Karpas-422 (cell line): ENCODE measurements at places on chromosomes 16 and 17.

DNA sequence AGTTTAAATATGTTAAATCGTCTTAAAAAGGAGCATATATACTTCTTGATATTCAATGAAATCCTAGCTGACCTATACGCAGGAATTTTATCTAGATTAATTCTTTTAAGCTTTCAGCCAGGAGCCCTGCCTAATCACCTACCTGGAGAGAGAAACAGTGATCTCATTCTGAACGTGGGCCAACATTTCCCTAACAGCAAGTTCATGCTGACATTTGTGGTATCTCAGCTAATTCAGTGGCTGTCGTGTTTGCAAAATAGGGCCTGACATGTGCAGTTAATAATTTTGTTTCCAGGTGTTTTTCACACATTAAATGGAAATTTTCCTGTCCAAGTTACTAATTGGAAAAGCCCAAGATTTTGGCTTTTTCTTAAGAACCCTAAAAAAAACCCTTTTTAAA, 17.4 kb downstream of the KRT24 start:
- DNase-seq: no peak

DNA sequence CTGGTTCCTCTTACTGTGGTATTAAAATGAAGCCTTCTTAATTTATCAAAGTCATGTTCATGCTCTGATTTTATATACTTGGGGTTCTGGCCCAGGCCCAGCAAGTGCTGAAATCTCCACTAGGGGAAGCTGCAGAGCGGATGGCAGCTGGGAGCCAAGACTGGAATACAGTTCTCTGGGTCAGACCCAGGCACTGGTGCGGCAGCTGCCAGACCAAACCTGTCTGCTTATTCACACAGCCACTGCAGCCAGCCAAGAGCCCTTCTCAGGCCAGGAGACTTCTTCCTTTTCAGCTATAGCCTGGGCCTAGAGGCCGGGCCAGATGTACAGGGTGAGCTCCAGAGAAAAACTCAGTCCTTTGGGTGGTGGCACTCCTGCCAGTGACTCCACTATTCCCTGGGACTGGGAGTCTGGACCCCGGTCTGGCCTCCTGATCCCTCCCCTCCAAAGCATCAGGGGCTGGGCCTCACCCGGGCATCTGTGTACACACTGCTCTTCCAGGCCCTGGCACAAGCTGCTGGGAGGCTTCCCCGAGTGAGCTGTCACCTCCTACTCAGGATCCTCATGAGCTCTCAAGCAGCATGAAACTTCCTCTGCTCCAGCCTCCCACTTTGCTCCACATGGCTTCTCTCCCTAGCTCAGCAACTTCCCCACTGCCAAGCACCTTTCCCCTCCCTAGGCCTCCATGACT, 24.4 kb downstream of the ATP6V0D1 start:
- DNase-seq: peak; percentile 65

DNA sequence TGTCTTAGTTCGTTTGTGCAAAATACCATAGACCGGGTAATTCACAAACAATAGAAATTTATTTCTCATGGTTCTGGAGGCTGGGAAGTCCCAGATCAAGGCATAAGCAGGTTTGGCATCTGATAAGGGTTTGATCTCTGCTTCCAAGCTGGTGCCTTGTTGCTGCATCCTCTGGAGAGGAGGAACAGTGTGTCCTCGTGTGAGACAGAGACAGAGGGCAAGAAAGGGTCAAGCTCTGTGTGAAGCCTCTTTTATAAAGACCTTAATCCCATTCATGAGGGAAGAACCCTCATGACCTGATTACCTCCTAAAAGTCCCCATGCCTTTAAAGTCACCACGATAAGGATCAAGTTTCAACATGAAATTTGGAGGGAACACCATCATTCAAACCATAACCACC, 55.8 kb upstream of the TANC2 start:
- DNase-seq: no peak

DNA sequence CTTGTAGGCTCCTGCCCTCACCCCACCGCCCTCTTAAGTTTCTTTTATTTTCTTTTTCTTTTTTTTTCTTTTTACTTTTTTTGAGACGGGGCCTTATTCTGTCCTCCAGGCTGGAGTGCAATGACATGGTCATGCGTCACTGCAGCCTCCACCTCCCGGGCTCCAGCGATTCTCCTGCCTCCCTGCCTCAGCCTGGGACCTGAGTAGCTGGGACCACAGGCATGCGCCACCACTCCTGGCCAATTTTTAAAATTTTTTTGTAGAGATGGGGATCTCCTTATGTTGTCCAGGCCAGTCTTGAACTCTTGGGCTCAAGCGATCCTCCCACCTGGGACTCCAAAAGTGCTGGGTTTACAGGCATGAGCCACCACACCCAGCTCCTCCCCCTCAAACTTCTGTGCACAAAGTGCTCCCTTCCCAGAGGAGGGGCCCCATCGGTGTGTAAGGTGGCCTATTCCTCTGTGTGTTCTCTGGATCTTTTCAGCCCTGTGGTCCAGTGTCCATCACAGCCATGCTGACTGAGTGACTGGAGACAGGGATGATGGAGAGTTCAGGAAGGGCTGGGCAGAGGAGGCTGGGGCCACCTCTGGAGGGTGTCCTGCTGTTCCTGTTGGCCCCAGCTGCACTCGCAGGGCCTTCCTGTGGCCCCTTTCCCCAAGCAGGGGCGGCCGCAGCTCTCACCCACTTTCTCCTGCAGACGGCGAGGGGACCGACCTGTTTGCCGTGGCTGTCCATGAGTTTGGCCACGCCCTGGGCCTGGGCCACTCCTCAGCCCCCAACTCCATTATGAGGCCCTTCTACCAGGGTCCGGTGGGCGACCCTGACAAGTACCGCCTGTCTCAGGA, 8.9 kb upstream of the IL32 start:
- DNase-seq: no peak

DNA sequence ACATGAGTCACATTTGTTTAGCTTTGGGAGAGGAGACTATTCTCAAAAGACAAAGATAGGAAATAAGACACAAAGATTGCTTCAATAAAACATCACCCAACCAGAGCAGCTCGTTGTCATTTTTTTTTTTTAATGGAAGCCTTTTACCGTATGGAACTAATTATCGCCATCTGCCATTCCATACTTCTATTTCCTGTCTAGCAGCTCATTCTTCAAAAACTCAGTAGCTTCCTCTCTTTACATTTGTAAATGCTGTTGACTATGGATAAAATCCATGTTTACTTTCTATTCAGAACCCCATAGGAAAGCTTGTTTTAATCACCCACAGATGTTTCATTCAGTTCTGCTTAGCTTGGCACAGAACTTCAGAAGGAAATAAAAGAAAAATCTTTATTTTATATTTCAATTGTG, 110.0 kb upstream of the PSMD7 start:
- DNase-seq: no peak

- no peak for DNase-seq
These were observed 117.8 kb downstream of the AATF start for GRCh38 chr17:37066322-37067255.

DNA sequence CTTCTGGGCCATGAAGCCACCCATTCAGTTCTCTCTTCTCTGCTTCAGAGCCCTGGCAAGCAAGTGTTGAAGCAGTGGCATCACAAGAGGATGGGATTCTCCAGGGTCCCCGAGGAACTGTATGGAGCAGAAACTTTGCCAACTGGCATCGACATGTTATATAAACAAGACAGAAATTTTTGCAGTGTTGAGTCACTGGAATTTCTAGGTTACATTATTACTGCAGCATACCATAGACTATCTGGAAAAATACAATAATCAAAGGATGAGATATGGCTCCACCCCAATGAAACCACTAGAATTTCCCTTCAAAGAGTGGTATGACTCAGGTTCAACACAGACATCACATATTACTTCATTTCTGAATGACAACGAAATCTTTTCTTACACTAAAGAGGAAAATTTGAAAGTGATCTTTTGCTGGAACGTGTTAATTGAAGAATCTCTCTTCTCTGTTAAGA, 343.0 kb upstream of the DYNLRB2 start:
- DNase-seq: no peak

DNA sequence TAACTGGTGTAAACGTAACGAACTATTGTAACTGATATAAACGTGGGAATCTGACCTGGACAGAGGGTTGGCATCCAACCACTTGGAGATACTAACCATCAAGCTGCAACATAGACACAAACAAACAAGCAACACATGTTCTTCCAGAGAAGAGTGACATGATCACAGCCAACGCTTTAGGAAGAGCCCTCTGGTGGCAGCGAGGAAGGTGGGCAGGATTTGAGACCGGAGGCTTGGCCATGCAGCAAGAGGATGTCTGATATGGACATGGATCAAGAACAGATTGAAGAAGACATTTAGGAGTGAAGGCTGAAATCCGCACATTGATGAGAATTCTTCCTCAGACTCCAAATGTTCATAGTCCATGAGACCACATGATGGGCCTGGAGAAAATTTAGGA, 40.3 kb upstream of the TNRC6A start:
- DNase-seq: peak; percentile 62

DNA sequence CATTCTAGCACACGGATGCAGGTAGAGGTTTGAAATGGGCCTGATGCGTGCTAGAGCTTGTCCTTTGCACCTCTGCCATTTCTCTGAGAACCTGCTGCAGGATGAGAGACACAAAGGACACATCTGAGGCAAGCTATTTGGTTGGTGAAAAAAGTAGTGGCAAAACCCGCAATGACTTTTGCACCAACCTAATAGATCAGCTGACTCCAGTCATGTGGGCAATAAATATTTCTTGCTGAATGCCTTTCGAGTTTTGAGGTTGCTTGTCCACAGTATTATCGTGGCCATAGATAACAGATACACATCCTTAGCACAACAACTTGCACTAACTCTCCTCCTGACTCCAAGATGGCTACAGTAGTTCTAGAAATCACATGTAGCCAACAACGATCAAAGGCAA, 57.8 kb upstream of the ZNF423 start:
- no peak for DNase-seq

- DNase-seq: peak; percentile 66
These were observed 23.1 kb downstream of the STAT5A start for GRCh38 chr17:42311240-42312034.

GRCh38 chr17:57478478-57479250, 222.3 kb downstream of the MSI2 start:
- no peak for DNase-seq

GRCh38 chr16:4049031-4049430, 67.2 kb downstream of the ADCY9 start:
- DNase-seq: no peak

GRCh38 chr17:19317359-19318095, 45.0 kb downstream of the B9D1 start:
- peak; percentile 77 for DNase-seq

GRCh38 chr16:82027629-82028064, 7.4 kb upstream of the HSD17B2 start:
- no peak for DNase-seq

DNA sequence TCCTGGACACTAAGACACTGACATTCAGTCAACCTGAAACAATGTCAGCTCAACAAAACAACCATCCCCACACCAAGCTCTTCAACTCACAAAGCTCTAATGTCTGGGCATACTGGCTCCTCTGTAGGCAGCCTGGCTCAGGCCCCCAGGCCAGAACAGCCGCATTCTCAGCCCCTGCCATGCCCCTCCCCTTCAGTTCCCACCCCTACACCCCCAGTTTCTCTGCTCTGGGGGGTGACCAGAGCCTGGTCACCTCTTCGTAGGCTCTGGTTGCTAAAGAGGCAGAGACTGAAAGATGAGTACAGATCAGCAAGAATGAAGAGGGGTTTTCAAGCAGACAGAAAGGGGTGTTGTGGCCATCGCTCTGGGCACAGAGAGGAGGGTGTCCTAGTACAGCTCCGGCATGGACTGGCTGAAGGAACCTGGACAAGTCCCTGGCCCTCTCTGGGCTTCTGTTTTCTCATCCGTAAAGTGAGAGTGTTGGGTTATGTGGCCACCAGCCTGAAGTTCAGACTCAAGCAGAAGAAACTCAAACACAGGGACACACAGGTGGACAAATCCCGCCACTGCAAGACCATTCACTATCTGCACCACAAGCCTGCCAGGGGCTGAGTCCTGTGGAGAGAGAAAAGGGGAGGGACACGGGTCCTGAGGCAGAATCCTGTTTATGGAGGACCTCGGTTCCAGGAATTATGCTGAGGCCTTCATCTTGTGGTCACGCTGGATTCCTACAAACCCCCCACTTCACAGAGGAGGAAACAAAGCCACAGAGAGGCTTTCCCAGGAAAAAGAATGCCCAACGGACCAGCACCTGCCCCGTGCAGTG, 987 bp upstream of the SLC4A1 start:
- no peak for DNase-seq

DNA sequence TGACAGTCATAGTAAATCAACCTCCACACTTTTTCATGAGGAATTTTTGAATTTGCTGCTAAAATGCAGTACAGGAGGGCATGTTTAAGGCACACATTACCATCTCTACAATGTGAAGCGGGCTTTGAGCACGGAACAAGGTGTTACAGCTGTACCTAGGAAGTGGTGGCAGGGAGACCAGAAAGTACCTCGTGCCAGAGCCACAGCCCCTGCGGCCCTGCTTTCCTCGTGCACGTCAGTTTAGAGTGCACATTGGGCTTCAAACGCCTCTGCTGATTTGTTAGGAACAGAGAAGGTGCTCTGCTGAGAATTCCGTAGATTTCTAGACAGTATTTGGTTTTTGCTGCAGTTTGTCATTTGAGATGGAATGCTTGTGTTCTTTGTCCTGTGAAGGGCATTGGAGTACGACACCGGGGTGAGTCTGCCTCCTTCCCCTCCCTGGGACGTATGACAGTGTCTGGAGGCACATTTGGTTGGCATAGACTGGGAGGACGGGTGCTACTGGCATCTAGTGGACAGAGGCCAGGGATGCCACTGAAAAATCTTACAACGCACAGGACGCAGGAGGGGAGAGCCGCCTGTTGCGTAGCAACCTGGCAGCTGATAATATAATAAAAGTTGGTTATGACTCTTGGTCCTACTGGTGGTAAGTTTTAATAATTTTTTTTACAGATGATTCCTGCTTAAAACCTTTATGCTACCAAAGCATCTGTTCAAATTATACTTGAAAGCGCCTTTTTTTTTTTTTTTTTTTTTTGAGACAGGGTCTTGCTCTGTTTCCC, 9.1 kb downstream of the FOXK2 start:
- no peak for DNase-seq

GRCh38 chr16:3460121-3460520, 16.6 kb downstream of the NAA60 start:
- no peak for DNase-seq

- DNase-seq: no peak
These were observed 165.2 kb downstream of the VPS53 start for GRCh38 chr17:549177-550040.

DNA sequence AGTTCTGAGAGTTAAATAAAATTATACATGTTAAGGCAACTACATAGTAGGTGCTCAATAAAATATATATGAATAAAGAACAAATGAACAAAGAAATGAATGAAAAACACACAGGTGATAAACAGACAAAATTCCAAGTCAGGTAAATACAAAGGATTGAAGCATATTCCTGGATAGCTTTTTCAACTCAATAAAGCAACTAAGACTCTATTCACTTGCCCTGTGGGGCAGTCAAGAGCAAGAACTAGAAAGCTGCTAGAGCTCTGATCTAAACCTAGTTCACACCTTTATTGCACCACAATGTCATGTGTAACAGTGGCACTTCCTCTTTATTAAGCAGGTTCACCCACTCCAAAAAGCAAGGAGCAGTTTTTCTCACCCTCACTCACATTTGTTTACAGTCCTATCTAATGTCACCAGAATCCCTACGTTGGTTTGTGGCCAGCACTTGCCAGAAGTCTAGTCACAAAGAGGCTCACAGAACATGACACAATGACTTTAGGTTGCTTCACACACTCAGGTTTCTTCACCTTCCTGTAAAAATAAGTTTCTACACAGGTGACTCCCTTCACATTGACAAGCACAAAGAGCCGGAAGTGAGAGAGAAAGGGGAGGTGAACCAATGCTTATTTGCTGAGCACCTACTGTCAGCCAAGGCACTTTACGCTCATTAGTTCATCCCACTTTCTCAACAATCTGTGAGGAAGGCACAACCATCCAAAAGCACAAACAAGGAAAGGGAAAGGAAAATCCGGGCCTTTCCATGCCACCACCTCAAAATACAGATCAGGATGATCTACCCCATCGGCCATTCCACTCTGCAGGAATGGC, 70.8 kb downstream of the XPO6 start:
- DNase-seq: peak; percentile 68
